ENCODE measurements at places on chromosomes 1 and 21. TPM values are rescaled to one million over a fixed set of nuclear protein-coding genes. Genes with fewer than 3 reads are reported as not detected.

The AMIGO1 gene
- total RNA-seq: 13.3 TPM

The KRTAP11-1 gene
- total RNA-seq: not detected

The SMIM1 gene
- 2.1 TPM for total RNA-seq

The NR0B2 gene
- total RNA-seq: not detected

The ANGPTL1 gene
- 62.8 TPM for total RNA-seq

The DAB1 gene
- total RNA-seq: 17.9 TPM

The TNFRSF18 gene
- total RNA-seq: not detected

The GJA5 gene
- total RNA-seq: 13.3 TPM

The FAM72D gene
- total RNA-seq: 0.66 TPM

The PTPRC gene
- 12.3 TPM for total RNA-seq

The BCAR3 gene
- 14.5 TPM for total RNA-seq

The U2AF1 gene
- 64.6 TPM for total RNA-seq

Measured in camera-type eye (tissue), 1 donor.